ENCODE measurements at places on chromosomes 3 and 15.
A peak's percentile ranks its signal among the peaks of the same experiment; 100 is the strongest.

- DNase-seq = no peak
Measured at GRCh38 chr3:108527817-108528216, 17.4 kb upstream of the MYH15 start.

DNA sequence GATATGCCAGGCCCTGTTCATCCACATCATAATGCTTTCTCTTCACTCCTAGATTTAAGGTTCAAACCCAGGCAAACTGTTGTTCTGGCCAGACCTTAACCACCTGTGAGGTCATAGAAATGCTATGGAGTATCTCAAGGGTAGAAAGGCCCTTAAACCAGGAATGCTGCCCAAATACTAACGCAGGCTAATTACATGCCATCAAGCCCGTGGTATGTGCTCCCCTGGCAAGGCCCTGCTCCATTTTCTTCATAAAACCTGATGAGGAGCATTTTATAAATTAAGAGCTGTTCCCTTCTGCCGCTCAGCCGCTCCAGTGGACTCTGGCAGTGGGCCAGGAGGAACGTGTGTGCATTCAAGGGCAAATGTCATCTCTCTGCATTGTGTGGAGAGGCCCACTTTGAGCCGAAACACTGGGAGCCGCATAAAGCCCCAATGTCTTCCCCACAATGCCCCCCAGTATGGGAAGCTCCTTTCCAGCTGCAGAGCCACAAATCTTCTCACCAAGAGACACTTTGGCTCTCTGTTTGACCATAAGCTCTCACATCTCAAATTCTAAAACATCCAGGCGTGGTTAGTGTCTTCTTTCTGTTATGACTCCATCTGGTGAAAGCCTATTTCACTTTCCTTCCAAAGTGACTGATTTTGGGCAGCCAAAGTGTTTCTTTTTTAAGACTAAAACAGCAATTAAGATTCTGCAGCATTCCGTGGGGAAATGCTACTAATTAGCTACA lies 210.8 kb upstream of the NR2E3 start:
- no peak for DNase-seq

DNA sequence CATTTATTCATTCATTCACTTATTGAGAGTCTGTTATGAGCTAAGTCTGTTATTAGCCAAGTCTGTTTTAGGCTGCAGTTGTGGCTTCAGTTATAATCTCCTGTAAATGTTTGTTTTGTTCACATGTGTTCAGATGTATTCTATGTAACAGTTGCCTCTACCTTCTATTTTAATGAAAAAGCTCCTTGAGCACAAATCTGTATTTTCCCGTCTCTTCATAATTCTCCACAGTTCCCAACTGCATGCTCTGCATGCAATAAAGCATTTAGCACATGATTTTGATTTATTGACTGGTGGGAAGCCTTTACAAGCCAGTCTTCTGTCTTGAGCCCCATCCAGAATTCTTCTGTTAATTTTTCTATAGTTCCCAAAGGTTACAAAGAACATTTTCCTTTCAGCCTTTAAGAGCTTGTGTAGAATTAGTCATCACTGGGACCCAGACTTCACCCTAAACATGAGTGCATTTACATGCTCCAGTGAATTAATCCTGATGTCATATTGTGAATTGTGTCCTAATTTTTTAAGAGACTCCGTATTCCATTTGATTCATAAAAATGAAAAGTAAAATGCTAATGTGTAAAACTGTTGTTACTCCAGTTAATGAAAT lies 122.3 kb upstream of the NR2E3 start:
- DNase-seq = no peak

GRCh38 chr3:178856804-178857203 lies 214.8 kb downstream of the ZMAT3 start:
- DNase-seq = no peak

GRCh38 chr3:107929088-107929487 lies 161.7 kb downstream of the CD47 start:
- DNase-seq = no peak

- peak; percentile 47 for DNase-seq
Measured at GRCh38 chr15:75200765-75201615, 692 bp upstream of the C15orf39 start.

- DNase-seq = no peak
Measured at GRCh38 chr3:65776081-65776480, 262.6 kb downstream of the MAGI1 start.

DNA sequence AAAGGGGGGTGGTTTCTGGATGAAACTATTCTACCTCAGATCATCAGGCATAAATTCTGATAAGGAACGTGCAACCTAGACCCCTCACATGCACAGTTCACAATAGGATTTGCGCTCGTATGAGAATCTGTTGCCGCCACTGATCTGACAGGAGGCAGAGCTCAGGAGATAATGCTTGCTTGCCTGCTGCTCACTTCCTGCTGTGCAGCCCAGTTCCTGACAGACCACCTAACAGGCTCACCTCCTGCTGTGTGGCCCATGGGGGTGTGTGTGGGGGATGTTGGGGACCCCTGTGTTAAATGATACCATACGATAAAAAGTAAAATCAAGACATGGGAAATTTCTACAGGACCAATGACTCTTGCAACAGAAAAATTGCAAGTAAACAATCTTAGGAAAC lies 24.0 kb downstream of the CP start:
- DNase-seq = no peak

GRCh38 chr15:41004490-41004889 lies 51.2 kb downstream of the CHAC1 start:
- no peak for DNase-seq

GRCh38 chr15:81225161-81225671 lies 28.5 kb downstream of the IL16 start:
- no peak for DNase-seq

DNA sequence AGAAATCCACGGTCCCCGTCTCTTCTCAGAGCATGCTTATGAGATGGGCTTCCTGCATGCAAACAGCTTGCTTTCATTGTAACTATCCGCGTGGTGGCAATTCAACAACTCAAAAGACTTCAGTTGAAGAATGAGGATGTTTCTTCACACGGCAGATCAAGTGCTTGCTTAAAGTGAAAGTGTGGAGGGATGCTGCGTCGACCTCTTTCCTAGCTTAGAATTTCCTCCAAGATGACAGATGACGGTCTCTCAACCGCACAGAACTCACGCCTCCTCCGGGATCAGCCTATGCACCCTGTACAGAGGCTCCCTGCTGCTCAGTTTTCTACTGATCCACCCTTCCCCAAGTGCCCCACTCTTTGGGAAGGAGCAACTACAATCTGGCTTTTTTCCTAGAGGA lies 47.8 kb downstream of the PCSK6 start:
- DNase-seq = no peak

DNA sequence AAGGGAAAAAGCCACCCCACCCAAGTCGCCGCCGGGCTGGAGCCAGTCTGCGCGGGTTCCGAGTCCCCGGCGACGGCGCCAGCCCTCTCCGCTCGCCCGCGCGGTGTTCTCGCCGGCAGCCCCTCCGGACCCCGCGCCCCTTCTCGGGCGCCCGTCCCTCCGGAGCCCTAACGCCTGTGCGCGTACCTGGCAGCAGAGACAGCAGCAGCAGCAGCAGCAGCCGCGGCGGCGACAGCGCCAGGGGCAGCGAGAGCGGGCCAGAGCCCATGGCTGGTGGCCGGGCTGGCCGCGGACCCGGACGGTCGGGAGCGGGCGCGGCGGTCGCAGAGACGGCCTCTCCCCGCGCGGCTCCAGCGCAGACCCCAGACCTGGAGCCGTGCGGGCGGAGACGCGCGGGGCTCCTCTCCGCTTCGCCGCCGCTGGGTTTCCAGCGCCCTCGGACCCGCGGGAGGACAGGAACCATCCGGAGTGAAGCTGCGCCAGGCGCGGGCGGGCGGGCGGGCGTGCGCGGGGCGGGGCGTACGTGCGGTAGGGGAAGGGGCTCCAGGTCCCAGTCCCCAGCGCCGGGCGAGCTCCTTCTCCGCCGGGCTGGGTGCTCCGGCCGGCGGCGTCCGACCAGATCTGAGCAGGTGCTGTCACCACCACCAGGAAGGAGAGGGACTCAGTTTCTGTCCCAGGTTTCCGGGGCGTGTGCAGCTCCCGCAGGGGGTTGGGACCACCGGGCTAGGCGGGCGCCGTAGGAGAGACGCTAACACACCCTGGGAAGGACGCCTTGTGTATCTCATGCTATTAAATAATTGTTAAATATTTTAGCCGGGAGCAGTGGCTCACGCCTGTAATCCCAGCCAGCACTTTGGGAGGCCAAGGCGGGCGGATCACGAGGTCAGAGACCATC lies at the start of gene CHRNA3:
Gene CHRNA3 (minus strand): TSS at position 470 of the 895 bp plus-strand sequence. CDS start 202 bp downstream, at position 268.
- DNase-seq = no peak

DNA sequence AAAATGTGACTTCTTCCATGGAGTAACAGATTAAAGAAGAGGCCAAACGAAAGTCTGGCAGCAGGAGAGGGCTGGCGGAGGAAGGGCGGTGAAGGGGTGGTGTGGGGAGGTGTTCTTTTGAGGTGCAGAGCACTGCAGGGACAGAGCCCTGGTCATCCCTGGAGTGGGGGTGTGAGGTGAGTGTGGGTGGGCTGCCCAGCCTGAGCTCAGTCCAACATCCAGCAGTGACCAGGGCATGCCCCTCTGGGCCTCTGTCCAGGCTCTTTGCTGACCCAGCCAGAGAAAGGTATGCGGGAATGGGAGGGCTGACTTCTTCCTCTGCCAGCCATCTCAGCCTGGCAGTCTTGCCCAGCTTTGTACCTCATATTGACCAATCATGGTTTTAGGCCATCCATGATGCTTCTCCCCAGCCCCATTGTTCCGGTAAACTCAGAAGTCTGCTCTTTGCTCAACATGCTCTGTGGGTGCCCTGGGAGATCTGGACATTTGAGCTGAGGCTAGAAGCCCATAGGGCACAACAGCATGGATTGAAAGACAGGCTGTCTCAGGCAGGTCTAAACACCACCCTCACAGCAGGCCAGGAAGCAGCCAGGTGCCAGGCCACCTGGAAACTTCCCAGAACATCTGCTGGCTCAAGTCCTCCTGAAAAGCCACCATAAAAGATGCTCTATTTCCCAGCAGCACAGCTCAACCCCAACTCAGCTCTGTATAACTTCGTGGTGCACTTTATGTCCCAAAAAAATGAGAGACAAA lies 25.9 kb upstream of the CXCR6 start:
- DNase-seq = no peak

DNA sequence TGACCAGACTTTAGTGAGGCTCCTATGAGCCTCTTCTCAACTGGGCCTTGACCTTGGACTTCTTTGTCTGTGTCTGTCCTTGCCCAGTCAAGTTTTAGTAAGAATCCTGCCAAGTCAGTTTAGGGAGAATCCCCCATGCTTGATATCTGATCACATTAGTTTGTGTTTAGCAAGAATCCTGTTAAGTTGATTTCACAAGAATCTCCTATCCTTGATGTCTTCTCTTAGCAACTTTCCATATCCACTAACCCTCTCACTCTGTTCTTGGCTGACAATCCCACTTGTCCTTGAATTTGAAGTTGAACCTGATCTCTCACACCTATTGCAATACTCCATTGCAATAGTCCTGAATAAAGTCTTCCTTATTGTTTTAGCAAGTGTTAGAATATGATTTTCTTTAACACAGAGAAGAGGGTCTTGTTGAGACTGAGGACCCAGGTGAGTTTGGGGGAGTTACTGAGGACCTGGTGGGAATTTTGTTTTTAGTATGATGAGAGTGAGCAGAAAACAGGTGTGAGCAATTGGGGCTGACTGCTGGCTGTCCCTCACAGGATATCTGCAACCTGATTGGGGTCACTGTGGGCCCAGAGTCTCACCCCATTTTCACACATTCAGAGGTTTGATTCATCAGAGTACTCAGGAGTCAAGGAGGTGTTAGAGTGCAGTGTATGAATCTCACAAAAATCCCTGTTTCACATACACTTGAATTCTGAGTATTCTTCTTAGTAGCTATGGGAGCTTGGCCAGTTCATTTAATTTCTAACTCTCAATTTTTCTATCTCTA lies 39.9 kb upstream of the TNFAIP8L3 start:
- no peak for DNase-seq
